Thyroid gland (tissue), 4 donors: ENCODE measurements at places on chromosomes 7 and 10.

GRCh38 chr7:100827330-100828226, at the start of gene EPHB4:
TSS of gene EPHB4 (minus strand) at chr7:100827523. CDS start at chr7:100827030, 493 bp downstream.
- peak within 1 kb of the TSS; percentile 37 for H3K4me3 ChIP-seq
- no peaks in the 10 kb centered on the region for H3K4me1 ChIP-seq
- peak; percentile 80 for DNase-seq
- H3K27ac ChIP-seq, result no peak within 1 kb of the TSS

DNA sequence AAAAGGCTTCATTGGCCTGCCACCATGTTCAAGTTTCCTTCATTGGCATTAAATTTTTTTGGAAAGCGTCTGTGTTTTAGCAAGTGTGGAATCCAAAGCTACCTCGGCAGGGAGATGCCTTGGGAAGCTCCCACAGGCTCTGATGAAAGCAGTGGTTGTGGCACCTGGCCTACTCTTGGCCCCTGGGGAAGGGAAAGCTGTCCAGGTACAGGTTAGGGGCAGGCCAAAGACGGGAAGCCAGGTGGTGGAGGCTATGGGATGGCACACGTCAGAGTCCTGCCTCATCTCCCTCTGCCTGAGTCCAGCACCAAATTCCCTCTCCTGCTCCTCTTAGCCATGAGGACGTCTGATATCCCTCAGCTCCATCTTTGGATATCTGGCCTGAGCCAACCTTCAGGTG, 49.7 kb downstream of the C10orf120 start:
- H3K27ac ChIP-seq, result no peak overlapping the region
- no peaks in the 10 kb centered on the region for H3K27me3 ChIP-seq
- DNase-seq, result no peak
- no peaks in the 10 kb centered on the region for H3K4me1 ChIP-seq

DNA sequence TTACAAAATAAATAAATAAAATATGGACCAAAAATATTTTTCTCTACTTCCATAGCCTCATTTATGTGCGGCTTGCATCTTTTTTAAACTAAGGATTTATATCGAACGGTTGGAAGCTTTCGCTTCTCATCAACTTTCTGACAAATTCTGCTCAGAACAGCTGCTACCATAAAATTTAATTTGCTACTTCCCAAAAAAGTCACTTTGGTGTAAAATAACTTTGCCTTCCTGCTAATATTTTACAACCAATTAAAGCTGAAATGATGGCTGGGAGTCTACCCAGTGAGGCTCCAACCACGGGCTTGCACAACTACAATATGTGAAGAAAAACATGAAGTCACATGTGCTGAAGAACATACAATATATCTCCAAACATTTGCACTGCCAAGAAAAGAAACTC, 253.1 kb upstream of the NEBL start:
- H3K27me3 ChIP-seq, result no peaks in the 10 kb centered on the region
- H3K27ac ChIP-seq, result no peak overlapping the region

DNA sequence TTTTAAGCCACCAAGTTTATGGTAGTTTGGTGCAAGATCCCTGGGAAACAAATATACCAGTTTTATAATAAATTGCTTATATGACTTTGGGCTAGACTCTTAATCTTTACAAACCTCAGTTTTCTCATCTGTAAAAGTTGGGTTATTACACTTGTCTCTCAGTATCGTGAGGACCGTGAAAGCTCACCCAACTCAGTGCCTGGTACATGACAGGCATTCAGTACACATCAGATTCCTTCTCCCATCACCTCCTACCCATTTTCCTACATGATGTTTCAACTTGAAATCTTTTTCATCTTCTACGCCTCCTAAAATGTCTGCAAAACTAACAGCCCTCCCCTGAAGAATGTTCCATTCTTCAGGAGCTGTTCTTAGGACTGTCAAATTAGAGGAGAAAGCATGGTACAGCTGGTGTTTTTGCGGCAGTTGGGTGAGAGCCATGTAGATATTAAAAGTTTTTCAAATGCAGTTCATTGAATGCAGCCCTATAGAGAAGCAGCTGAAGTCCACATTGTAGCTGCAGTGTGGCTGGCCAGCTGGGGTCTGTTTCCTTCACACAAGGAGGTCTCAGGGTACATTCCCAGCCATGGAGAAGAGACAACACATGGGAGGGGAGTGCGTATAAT, 812.8 kb downstream of the LRMDA start:
- no peaks in the 10 kb centered on the region for H3K4me1 ChIP-seq
- no peaks in the 10 kb centered on the region for H3K27me3 ChIP-seq
- no peak for DNase-seq
- no peaks in the 10 kb centered on the region for H3K36me3 ChIP-seq

GRCh38 chr7:27148756-27149641, 1.4 kb upstream of the HOXA6 start:
- peaks cover 23% of the 10 kb centered on the region for H3K4me1 ChIP-seq
- no peaks in the 10 kb centered on the region for H3K36me3 ChIP-seq
- no peak overlapping the region for H3K4me3 ChIP-seq
- DNase-seq, result no peak

DNA sequence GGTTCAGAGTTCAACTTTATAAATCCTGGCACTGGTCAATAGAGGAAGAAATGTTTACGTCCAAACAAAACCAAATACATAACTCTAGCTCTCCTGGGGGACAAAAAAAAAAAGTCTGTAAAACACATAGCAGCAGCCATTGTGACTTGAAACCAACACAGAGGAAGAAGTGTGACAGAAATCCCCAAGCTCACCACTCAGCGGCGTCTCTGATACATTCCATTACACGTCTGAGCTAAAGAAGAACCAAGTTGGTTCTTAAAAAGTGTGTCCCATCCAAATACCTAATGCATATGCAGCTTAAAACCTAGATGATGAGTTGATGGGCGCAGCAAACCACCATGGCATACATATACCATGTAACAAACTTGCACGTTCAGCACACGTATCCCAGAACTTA, 58.3 kb upstream of the NANOS1 start:
- no peak overlapping the region for H3K4me3 ChIP-seq
- H3K36me3 ChIP-seq, result no peaks in the 10 kb centered on the region
- no peaks in the 10 kb centered on the region for H3K4me1 ChIP-seq
- H3K27ac ChIP-seq, result no peak overlapping the region
- no peak for DNase-seq

DNA sequence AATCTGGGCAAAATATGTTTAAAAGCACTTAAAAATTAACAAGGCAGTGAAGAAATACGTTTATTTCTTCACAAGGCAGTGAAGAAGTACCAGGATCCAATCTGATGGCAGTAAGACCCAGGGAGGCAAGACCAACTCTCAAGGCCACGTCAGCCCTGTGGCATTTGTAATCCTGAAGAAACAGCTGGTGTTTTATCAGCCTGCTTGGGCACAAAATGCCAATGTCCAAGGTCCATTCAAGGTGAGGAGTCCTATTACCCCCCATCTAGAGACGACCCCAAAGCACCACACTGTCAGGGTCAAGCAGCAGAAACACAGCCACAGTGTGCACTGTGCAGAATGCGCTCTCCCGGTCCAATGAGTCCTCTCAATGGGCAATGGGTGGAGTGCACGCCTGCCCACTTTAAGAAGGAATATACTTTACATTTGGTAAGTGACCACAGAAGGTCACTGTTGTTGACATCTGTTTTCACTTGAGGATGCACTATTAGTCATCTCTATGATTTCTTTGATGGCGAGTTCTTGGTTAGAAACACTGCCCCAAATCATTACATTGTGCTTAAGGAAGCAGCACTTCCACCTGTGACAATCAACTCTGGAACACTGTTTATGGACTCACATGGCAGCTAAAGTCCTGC, 12.8 kb downstream of the CPXM2 start:
- no peaks in the 10 kb centered on the region for H3K36me3 ChIP-seq
- H3K27ac ChIP-seq, result no peak overlapping the region
- no peaks in the 10 kb centered on the region for H3K27me3 ChIP-seq

DNA sequence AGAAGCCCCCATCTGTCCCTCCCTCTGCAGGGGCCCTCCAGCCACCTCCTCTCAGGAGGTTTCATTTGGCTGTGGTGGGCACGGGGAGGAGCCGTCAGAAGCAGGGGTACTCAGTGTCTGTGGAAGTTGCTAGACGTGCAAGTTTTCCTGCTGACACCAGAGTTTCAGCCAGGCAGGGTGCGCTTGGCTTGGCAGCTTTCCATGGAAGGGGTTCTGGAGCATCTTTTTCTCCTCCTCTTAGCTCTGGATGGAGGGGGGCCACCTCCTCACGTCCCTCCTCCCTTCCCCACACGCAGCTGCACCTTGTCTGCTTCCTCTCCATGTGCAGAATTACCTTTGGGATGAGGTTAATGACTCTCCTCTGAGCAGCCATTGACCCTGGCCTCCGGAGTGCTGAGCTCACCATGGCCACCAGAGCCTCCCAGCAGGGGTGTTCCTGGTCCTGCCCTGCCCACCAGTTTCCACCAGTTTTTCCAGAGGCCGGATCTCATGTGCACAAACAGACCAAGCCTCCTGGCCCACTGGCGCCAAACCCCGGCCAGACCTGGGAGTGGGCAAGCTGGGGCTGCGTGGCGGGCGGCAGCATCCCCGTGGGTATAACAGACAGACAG, 579.8 kb upstream of the FOXK1 start:
- no peak overlapping the region for H3K27ac ChIP-seq
- H3K36me3 ChIP-seq, result no peaks in the 10 kb centered on the region
- DNase-seq, result no peak
- no peaks in the 10 kb centered on the region for H3K27me3 ChIP-seq
- H3K4me1 ChIP-seq, result no peaks in the 10 kb centered on the region

GRCh38 chr10:132788831-132789219, 2.9 kb upstream of the NKX6-2 start:
- peaks cover 9% of the 10 kb centered on the region for H3K4me1 ChIP-seq
- no peak overlapping the region for H3K4me3 ChIP-seq
- no peak for DNase-seq
- peaks cover 18% of the 10 kb centered on the region for H3K27me3 ChIP-seq
- no peaks in the 10 kb centered on the region for H3K36me3 ChIP-seq

- DNase-seq, result no peak
Measured at GRCh38 chr10:114925587-114926586, 12.1 kb upstream of the TRUB1 start.

DNA sequence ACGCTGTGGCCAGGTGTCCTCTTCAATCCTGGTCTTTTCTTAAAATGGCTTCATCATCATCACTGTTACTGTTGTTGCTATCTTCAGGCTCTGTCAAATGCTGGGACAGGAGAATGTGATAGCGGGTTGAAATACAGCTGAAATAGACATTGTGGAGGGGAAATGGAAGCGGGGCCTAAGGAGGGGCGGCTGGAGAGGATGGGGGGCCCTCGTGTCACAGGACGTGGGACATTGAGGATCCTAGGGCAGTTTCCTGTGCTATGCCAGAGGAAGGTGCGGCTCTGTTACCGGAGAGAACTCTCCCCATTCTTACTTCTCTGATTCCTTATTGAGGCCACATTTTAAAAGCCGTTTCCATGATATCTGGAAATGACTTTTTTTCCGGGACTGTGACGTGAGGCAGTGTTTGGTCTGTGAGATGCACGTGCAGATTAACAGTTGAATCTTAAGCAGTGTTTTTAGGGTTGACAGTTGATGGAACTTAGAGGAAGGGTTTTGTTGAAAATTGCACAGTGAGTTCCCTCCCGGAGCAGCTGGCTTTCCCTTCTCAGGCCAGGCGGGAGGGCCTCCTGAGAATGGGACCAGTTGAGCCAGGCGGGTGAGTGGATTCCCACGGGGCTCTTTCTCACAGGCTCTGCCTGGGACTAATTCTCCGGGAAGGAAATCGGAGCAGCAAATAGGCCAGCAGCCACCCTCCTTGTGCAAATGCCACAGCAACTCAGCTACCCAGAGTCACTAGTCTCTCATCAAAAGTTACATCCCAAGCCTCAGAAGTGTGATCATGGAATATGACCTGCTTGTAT, 125.2 kb downstream of the TACC2 start:
- peak; percentile 45 for DNase-seq
- H3K4me3 ChIP-seq, result peak overlapping the region; percentile 90
- H3K4me1 ChIP-seq, result peaks cover 59% of the 10 kb centered on the region
- H3K27me3 ChIP-seq, result no peaks in the 10 kb centered on the region
- peak overlapping the region; percentile 100 for H3K27ac ChIP-seq

GRCh38 chr7:11237742-11238141, 264.1 kb downstream of the PHF14 start:
- H3K36me3 ChIP-seq, result no peaks in the 10 kb centered on the region
- H3K4me3 ChIP-seq, result no peak overlapping the region
- H3K4me1 ChIP-seq, result no peaks in the 10 kb centered on the region
- H3K27me3 ChIP-seq, result no peaks in the 10 kb centered on the region
- no peak overlapping the region for H3K27ac ChIP-seq
- DNase-seq, result no peak

GRCh38 chr7:122750389-122750788, 47.7 kb upstream of the RNF148 start:
- H3K36me3 ChIP-seq, result no peaks in the 10 kb centered on the region
- H3K4me3 ChIP-seq, result no peak overlapping the region
- no peaks in the 10 kb centered on the region for H3K4me1 ChIP-seq
- no peak overlapping the region for H3K27ac ChIP-seq
- no peaks in the 10 kb centered on the region for H3K27me3 ChIP-seq

GRCh38 chr10:4804465-4804864, 21.5 kb upstream of the AKR1E2 start:
- no peak overlapping the region for H3K27ac ChIP-seq
- no peaks in the 10 kb centered on the region for H3K4me1 ChIP-seq
- no peak for DNase-seq
- no peaks in the 10 kb centered on the region for H3K36me3 ChIP-seq
- H3K27me3 ChIP-seq, result no peaks in the 10 kb centered on the region

GRCh38 chr10:22133749-22134624, 83.8 kb downstream of the EBLN1 start:
- no peaks in the 10 kb centered on the region for H3K27me3 ChIP-seq
- H3K27ac ChIP-seq, result no peak overlapping the region
- H3K4me3 ChIP-seq, result no peak overlapping the region
- no peaks in the 10 kb centered on the region for H3K4me1 ChIP-seq
- no peaks in the 10 kb centered on the region for H3K36me3 ChIP-seq

DNA sequence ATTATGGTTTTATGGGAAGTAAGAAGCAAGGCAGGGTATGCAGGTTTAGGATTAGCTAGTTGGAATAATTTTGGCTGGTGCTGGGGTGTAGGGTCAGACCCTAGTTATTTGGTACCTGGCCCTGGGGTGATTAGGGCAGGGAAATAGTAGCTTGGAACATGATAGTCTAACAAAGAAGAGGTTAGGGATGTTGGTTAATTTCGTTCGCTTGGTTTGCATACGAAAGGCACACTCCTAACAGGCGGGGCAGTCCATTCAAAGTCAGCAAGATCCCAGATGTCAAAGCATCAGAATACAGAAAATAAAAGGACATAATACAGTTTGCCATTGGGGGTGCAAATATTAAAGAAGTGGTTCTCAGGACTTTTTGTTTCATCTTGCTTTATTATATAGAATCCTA, 55.7 kb upstream of the ITPRID1 start:
- H3K4me1 ChIP-seq, result no peaks in the 10 kb centered on the region
- DNase-seq, result no peak
- no peaks in the 10 kb centered on the region for H3K36me3 ChIP-seq
- H3K27ac ChIP-seq, result no peak overlapping the region
